ENCODE measurements at places on chromosomes 1 and 21.

DNA sequence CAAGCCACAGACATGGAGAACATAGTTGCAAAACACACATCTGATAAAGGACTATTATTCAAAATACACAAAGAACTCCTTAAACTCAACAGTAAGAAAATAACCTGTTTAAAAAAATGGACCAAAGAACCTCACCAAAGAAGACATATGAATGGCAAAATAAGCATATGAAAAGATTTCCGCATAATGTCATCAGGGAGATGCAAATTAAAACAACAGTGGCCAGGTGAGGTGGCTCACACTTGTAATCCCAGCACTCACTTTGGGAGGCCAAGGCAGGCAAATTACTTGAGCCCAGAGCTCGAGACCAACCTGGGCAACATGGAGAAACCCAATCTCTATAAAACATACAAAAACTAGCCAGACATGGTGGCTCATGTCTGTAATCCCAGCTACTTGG is 50.4 kb downstream of the PRPF38A start:
- no peak for DNase-seq

- no peak for DNase-seq
Observed at GRCh38 chr1:51922040-51922439, 43.5 kb upstream of the NRDC start.

GRCh38 chr1:221760911-221761310 is 19.0 kb upstream of the DUSP10 start:
- DNase-seq: no peak

GRCh38 chr1:109726728-109727373 is 14.0 kb downstream of the GSTM3 start:
- DNase-seq: no peak

DNA sequence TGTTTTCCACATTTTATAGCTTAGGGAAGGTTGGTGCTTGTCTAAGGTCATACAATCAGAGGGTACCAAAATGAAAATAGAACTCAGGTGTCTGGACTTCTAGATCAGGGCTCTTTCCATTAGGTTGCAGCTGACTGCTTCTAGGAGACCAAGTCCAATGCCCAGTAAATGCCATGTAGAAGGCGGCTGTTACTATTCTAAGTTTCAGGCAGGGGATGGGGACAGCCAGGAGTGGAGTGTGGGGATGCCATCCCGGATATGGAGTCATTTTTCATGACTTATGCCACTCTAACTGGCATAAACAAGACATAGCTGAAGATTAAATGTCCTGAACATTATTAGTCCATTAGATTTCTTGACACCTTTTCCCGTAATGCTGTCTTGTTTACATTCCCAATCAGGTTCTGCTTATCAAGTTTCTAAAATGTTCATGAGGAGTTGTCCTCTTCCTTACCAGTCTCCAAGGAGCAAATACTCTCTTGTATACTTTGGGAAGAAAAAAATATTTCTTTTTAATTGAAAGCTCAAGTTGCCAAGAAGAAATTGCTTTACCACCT is 31.5 kb downstream of the XCL1 start:
- no peak for DNase-seq

GRCh38 chr1:228935198-228935663 is 200.0 kb downstream of the RHOU start:
- no peak for DNase-seq
